ENCODE measurements at places on chromosomes 7 and 10. TPM values are rescaled to one million over a fixed set of nuclear protein-coding genes. Genes with fewer than 3 reads are reported as not detected.

DNA sequence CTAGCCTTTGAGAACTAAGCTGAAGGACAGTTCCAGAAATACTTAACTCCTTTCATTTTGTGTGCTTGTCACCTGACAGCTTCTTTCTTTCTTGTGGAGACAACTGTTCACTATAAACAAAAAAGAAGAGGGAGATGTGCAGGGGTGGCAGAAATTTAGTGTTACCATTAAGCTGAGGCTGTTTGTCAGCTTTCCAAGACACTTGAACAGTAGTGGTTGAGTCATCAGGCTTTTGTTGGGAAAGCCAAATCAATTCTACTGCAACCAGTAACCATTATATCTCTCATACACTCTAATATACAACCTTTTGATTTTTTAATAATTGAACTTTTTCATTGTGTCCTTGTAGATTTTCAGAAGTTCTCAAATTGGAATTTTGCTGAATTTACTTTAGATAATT is 75.3 kb downstream of the POLL start:
- no peak for DNase-seq

GRCh38 chr7:150990416-150991186 is at the start of gene NOS3:
Gene NOS3, plus strand, starts transcription at chr7:150991017. Its CDS starts 2,787 bp downstream, at chr7:150993804.
- no peak for DNase-seq

The GPNMB gene
- 1.8 TPM for total RNA-seq

DNA sequence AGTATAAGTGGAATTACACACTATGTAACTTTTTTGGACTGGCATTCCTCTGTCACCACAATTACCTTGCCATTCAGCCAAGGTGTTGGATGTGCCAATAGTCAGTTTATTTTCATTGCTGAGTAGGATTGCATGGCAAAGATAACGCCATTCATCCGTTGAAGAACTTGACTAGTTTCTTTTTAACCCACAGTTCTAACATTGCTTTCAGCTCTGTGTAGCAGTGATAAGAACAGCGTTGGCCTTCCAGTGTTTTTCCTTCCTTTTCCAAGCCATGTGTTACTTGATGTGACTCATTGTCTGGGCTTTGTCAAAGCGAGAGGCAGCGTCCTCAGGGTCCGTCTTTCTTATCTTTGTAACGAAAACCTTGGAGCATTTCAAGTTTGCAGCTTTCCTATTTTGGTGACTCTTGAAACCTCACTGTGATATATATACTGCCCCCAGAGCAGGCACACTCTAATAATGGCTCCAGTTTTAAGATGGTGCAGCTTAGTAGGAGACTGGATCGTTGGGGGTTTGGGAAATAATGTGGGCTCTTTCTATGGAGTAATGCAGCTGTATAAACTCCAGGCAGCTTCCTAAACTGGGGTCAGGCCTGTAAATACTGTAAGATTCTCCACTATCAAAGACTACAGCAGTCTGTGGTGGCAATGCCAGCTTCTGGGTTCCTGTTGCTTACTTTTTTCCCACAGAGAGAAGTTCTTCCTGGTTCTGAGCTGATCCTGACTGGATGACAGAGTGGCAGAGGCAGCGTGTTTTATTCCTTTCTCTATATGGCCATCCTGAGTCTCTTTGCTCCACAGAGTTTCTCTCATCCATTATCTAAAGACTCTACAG is 41.7 kb downstream of the AKR1E2 start:
- no peak for DNase-seq

The BTBD16 gene
- total RNA-seq = not detected

The NPFFR1 gene
- total RNA-seq = not detected

The C10orf95 gene
- total RNA-seq = 0.49 TPM

DNA sequence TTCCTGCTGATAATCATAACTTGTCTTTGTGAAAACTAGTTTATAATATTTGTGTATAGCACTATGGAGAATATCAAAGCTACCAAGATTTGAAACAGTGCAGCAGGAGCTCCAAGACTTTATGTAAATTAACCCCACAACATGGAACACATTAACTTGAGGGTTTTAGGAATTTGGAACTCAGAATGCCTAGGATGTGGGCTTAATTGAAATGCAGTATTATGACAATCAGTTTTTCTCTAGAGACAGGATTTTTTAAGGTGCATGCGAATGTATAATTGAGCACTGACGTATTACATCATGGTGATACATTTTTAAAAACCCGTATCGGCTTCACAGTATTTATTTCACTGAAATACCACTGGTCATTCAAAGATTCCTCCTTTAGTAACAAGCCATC is 313.1 kb upstream of the DGKB start:
- DNase-seq = no peak

The AEBP1 gene
- total RNA-seq = 32.6 TPM

- no peak for DNase-seq
Observed at GRCh38 chr10:132696728-132697577, 89.0 kb downstream of the NKX6-2 start.

The TMEM229A gene
- not detected for total RNA-seq

All from activated naive CD8-positive, alpha-beta T cell treated with anti-CD3 and anti-CD28 coated beads for 36 hours (primary cell).